ENCODE measurements at places on chromosomes 6 and 20.

- no peak for DNase-seq
These were observed 211.1 kb downstream of the SOD2 start for GRCh38 chr6:159481897-159482296.

DNA sequence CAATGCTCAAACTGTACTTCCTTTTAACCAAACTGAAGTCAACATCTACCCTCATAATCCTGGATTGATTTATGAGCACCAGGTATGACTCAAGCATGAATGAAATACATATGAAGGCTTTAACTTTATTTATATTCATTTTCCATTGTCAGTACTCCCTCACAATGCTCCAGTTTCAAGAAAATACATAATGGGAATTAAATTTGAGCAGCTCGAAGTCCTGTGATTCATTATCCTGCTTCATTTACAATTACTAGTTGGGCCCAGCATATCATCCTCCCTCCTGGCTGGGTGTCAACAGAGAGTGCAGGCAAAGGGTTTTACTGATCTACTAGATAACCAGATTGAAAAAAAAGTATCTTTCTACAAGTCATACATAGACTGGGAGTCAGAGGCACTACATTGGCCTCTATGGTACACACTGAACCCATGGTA, 10.1 kb downstream of the SAMHD1 start:
- DNase-seq, result no peak

- DNase-seq, result peak; percentile 75
These were observed 221.7 kb upstream of the HTR1E start for GRCh38 chr6:86715676-86716075.

DNA sequence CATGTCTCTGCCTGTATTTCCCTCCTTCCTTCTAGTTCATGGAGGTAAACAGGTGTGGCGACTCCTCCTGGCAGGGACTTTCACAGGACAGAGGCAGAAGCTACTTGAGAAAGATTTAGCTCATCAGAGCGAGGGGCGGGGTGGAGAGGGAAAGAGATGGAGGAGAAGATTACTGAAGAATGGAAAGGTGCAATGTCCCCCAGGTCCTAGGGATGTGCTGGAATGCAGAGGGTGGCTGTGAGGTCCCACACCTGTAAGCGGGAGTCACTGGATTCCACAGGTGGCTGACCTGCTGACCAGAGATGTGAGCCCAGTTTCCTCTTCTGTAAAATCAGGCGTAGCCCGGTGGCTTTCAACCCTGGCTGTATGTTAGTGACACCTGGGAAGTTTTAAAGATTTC, 199.2 kb upstream of the SULF2 start:
- DNase-seq, result no peak

DNA sequence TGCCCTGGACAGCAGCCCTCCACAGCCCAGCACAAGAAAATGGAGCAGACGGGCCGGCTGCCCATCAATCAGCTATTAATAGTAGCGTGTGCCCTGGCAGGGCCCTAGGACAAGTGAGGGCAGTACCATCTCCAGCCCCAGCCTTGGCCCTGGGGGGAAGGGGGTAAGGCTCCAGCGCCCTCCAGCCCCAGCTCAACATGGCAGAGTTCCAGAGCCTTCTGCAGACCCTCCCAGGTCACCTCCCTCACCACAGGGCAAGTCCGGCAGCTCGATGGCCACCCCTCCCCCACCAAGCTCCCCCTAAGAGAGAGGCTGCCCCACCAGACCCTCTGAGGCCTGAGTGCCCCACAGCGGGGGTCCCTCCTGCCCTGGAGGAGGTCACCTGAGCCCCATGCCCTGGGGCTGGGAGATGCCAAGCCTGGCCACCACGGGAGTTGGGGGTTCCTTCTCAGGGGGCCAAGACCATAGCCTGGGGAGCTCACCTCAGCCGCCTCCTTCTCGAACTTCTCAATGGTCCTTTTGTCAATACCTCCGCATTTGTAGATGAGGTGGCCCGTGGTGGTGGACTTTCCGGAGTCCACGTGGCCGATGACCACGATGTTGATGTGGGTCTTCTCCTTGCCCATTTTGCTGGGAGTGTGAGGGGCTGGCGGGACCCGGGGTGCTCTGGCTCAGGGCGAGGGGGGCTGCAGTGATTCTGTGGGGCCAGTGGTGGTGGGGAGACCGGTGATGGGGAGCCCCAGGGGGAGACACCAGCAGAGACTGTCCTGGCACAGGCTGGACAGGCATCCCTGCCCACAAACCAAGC, 1.5 kb downstream of the EEF1A2 start:
- peak; percentile 54 for DNase-seq

All from Caco-2 (cell line).